Activated CD4-positive, alpha-beta T cell treated with anti-CD3 and anti-CD28 coated beads for 24 hours (primary cell): ENCODE measurements at places on chromosomes 7 and 10.

GRCh38 chr10:19964625-19965024, 148.4 kb downstream of the PLXDC2 start:
- no peak for DNase-seq

- no peak for DNase-seq
Observed at GRCh38 chr10:22158426-22158825, 59.4 kb downstream of the EBLN1 start.

- DNase-seq: no peak
Observed at GRCh38 chr10:35378541-35379210, 42.4 kb downstream of the CCNY start.

- DNase-seq: no peak
Observed at GRCh38 chr10:121926157-121926556, 1.7 kb downstream of the ATE1 start.

DNA sequence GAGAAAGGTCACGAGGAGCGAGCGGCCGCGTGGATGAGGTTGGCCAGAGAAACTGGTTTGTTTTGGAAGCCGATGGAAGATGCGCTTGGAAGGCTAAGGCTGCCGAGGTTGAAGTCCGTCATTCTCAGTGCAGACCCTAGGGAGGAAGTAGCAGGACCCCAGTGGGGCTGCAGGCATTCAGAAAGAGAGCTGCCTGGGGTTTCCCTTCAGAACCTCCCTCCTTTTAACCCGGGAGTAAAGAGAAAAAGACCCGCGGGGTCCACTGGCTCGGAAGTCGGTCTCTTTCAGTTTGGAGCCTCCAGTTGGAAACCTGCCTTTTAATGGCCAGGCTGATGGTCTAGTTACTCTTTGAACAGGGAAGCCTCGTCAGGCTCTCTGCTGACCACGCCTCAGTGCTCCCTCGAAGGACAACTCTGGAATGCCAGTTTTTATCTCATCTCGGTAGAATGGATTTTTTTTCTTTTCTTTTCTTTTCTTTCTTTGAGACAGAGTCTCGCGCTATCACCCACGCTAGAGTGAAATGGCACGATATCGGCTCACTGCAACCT, 188.6 kb downstream of the CUX1 start:
- no peak for DNase-seq

DNA sequence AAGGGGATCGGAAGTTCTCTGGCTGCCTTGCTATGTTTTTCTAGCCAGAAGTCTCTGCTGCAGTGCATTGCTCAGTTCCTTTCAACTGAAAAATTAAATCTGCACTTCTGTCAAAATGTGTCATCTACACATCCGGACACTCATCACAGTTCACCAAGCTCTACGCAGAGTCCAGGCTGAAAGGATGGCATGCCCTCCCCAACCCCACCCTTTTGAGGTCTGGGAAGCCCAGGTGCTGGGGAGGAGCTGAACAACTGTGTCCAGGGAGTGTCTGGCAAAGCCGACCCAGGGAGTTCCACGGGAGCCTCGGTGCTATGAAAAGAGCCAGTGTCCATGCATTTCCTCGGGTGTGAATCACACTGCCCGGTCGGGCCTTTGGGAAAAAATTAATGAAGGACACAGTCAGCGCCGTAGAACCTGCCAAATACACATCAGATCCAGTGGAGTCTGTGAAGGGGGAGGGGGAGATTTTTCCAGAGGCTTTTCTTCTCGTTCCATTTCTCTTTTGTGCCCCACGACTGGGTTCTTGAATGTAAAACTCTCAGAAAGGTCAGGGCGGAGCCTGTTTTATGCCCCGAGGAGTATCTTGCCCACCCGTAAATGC, 757 bp upstream of the PALS2 start:
- no peak for DNase-seq

- DNase-seq: no peak
Observed at GRCh38 chr10:16866541-16867275, 49.5 kb upstream of the RSU1 start.

DNA sequence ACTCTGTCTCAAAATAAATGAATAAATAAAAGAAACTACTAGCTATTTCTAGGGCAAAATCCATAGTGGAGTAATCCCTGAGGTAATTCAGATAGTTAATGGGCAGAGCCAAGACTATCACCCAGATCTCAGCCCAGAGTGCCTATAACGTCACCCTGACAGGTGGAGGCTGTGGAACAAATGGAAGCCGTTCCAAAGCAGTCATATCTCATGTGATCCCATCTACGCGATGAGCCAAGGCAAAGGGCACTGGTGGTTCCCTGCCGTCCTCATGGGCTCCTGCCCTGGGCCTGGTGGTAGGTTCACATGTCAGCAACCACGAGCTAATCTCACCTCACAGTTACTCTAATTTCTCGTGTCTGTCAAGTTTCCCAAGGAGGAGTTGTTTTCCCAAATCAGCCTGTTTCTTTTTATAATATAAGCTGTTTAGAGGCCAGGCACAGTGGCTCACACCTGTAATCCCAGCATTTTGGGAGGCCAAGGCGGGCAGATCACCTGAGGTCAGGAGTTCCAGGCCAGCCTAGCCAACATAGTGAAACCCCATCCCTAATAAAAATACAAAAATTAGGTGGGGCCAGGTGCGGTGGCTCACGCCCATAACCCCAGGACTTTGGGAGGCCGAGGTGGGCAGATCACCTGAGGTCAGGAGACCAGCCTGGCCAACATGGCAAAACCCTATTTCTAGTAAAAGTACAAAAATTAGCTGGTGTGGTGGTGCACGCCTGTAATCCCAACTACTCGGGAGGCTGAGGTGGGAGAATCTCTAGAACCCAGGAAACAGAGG, 22.5 kb upstream of the ASCC1 start:
- DNase-seq: no peak

GRCh38 chr10:311901-312665, 176.8 kb downstream of the ZMYND11 start:
- no peak for DNase-seq

DNA sequence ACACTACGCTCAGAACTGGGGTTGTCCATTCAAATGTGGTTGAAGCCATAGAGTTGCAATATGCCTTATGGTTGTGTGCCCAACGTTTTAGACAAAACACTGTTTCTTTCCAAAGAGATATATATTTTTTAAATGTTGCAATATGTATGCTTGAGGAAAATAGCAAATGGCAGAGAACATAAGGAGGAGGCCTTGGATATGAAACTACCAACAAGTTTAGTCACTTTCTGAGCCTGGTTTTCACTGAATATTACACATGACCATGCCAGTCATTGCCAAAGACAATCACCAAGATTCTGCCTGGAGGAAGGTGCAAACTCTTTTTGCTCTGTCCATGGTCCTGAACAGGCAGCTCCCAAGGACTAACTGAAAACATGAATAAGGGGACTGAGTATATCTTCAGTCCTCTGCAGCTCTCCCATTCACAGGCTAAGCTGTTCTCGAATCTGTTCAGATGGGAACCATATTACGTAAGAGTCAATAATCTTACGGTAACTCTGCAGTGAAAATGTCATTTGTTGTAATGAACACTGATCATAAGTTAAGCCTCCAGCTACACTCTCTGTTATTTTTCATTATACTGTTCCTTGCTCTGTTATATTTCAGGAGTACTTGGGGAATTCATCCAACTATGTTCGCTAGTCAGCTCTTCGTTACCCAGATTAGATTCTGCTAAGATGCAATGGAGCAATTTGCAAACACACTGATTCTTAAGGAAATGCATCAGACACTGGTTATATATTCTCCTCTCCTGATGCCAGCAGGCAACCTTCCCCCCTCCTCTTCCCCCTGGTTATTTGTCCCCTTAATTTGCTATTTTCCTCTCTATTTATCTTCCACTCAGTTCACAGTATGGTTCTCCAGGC, 90.7 kb upstream of the C1QL3 start:
- DNase-seq: no peak

- DNase-seq: no peak
Observed at GRCh38 chr7:112887337-112887736, 97.1 kb upstream of the TMEM168 start.

- no peak for DNase-seq
Observed at GRCh38 chr10:107653832-107654287, 489.4 kb upstream of the SORCS1 start.

DNA sequence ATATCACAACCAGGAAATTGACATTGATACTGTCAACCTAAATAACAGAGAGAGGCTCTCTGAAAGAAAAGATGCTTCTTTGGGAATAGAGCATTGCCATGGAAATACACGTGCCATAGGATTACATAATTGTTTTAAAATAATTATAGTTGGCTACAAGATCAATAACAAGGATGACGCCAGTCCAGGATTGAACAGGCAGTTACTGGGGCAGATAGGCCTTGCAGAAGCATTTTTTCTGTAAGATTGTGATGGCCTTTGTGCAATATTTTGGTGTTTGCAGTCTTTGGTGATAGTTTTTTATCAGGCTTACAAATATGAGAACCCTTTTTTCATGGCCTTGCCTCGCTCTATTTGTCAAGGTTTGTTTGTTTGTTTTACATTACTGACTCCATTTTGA, 10.5 kb downstream of the ACADSB start:
- no peak for DNase-seq

- DNase-seq: no peak
Observed at GRCh38 chr10:102106998-102107397, 13.2 kb downstream of the LDB1 start.

- no peak for DNase-seq
Observed at GRCh38 chr7:33919449-33919848, 14.1 kb downstream of the BMPER start.

DNA sequence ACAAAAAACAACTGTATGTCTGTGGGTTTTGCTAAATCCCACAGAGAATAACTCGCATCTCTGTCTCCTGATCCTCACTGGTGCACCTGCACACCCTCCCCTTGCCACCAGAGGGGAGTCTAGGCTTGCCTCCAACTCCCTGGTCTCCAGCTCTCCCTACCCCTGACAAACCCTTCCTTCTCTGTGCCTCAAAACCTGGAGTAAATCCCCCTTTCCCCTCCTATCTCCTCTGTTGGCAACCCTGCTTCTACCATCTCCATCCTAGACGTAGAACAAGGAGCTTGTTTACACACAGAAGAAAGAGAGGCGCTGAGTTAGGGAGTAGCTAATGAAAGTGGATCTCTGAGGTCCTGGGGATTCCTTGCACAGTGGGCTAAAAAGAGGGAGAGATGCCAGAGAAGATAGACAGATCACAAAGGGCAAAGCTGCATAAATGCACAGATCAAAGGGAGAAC, 6.0 kb downstream of the MBLAC1 start:
- DNase-seq: peak; percentile 36

- no peak for DNase-seq
Observed at GRCh38 chr7:16970732-16971482, 89.1 kb upstream of the AGR3 start.

- DNase-seq: no peak
Observed at GRCh38 chr10:44831581-44831980, 79.6 kb upstream of the TMEM72 start.

DNA sequence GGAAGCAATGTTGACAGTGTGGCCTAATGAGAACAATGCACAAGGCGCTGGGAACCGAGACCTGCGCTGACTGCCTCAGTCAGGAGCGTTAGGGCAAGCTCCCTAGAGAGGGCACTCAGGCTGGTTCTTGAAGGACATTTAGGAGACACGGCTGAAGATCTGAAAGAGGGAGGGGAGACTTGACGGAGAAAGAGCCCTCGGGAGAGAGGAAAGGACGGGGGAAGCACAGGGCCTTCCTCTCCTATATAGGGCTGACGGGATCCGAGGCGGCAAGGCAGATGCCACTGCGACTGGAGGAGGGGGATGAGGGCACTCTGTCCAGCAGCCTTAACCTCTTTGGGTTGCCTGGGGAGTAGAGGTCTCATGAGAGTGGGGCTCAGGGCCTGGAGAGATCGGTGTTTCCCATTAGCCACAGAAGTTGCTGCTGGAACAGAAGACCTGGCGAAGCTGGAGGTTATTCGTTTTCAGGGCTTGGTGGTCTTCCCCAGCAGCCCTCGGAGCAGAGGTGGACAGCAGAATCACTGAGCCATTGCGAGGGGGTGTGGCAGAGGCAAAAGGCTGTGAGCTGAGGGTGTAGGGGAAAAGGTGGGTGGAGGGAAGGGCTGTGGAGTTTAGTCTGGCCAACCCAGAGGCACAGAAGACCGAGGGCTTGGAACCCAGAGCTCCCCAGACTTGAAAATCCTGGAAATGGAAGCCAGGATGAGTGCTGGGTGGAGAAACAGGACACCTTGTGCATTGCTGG, 36.0 kb downstream of the CLEC2L start:
- no peak for DNase-seq

DNA sequence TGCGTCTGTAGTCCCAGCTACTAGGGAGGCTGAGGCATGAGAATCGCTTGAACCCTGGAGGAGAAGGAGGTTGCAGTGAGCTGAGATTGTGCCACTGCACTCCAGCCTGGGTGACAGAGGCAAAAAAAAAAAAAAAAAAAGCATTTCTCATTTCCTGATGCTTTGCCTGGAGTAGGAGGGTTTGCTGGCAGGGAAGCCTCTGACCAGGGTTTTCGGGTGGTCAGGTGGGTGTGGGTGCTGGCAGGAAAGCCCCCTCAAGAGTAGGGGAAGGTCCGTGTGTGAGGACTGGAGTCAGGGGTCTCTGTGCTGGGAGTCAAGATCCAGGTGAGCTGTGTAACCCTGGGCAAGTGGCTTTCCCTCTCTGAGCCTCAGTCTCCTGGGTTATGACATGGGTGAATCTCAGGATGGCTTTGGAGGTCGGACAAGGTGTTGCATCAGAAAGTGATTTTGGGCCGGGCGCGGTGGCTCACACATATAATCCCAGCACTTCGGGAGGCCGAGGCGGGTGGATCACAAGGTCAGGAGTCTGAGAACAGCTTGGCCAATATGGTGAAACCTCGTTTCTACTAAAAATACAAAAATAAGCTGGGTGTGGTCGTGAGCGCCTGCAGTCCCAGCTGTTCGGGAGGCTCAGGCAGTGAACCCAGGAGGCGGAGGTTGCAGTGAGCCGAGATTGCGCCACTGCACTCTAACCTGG, 3.2 kb downstream of the AMZ1 start:
- no peak for DNase-seq

DNA sequence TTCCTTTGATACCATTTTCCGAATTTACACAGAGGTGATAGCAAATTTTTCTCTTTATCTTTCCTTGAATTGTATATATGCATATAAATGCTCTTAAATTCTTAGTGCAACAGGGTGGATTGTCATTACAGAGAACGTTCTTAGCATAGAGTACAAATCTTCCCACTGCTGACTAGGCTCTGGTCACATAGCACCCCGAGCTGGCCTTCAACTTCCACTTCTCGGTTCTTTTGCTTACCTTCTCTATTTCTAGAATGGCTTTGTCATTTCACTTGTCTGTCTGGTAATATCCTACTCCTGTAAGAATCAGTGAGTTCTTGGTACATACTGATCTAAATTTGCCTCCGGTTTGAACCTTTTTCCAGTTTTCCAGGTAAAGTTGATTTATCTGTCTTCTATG, 13.4 kb downstream of the ADIRF start:
- DNase-seq: no peak

- no peak for DNase-seq
Observed at GRCh38 chr7:82675396-82675795, 231.8 kb upstream of the CACNA2D1 start.

- no peak for DNase-seq
Observed at GRCh38 chr10:100621360-100622205, 85.8 kb downstream of the HIF1AN start.

GRCh38 chr7:105589356-105590077, 8.2 kb upstream of the EFCAB10 start:
- DNase-seq: peak; percentile 15
